ENCODE measurements at places on chromosomes 4 and X.

DNA sequence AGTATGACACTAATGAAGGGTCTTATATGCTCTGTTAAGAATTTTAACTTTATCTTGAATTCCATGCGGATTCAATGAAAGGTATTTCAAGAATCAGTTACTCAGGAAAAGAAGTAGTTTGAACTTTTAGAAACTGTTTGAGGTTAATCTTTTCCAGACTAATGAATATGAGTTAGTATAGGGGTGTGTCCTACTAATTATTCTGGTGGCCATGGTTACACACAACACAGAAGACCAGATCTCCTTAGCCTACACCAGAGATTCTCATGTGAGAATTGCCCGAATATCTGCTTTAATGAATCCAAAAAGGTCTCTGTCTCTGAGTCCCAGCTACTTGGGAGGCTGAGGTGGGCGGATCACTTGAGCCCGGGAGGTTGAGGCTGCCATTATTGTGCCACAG, 100.4 kb downstream of the MMRN1 start:
- DNase-seq: no peak

DNA sequence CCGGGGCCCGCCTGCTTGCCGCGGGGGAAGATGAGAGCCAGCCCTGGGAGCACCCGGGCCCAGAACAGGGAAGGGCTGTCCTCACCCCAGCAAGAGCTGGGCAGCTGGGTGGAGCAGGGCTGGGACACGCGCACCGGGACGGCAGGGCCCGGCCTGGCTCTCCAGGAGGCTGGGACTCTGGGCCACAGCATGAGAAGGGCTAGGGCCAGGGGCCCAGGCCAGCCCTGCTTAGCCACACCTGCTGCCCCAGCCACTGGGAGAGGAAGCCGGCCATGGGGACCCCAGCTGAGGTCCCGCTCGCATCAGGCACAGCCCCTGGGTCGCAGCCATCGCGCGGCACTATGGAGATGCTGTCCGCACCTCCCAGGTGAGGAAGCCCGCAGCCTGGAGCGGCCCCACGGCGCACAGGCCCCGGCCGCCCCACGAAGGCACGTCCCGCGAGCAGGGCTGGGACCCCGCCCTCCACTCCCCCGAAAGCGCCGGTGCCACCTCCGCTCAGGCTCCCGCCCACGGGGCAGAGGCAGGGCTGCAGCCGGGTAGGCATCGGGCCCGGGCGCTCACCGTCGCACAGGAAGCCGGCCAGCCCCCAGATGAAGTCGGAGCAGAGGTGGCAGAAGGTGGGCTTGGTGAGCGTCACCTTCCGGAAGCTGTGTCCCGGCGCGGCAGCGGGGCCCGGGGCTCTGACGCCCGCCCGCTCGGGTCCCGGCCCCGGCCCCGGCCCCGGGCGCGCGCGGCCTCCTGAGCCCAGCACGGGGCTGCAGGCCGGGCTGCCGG, 531 bp downstream of the DGKQ start:
- peak; percentile 65 for DNase-seq

DNA sequence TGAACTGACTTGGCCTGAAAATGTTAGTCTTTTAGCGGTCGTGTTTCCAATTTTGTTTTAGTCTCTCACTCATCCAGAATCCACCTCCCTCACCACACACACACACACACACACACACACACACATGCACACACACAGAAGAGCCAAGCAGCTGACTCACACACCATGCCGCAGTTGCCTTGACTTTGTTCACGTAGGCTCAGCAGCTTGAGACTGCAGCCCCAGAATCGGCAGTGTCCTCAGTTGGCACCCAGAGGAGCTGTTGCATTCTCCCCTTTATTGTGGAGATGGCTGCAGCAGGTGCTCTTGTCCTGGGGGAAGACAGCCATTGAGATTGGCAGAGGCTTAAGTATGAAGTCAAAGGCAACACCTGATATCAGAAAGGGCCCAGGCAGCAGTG, 20.9 kb upstream of the XPNPEP2 start:
- no peak for DNase-seq

- DNase-seq: no peak
These were observed 64.1 kb upstream of the GUCY1A1 start for GRCh38 chr4:155602351-155603140.

Measured in GM23338 (cell line).